ENCODE measurements at places on chromosomes 12 and 14. TPM values are rescaled to one million over a fixed set of nuclear protein-coding genes. Genes with fewer than 3 reads are reported as not detected.

- no peaks in the 10 kb centered on the region for H3K27me3 ChIP-seq
- H3K4me1 ChIP-seq = peaks cover 2% of the 10 kb centered on the region
- H3K4me3 ChIP-seq = no peak overlapping the region
- no peak overlapping the region for H3K27ac ChIP-seq
- no peaks in the 10 kb centered on the region for H3K36me3 ChIP-seq
Observed at GRCh38 chr14:39247256-39247655, 13.5 kb downstream of the MIA2 start.

DNA sequence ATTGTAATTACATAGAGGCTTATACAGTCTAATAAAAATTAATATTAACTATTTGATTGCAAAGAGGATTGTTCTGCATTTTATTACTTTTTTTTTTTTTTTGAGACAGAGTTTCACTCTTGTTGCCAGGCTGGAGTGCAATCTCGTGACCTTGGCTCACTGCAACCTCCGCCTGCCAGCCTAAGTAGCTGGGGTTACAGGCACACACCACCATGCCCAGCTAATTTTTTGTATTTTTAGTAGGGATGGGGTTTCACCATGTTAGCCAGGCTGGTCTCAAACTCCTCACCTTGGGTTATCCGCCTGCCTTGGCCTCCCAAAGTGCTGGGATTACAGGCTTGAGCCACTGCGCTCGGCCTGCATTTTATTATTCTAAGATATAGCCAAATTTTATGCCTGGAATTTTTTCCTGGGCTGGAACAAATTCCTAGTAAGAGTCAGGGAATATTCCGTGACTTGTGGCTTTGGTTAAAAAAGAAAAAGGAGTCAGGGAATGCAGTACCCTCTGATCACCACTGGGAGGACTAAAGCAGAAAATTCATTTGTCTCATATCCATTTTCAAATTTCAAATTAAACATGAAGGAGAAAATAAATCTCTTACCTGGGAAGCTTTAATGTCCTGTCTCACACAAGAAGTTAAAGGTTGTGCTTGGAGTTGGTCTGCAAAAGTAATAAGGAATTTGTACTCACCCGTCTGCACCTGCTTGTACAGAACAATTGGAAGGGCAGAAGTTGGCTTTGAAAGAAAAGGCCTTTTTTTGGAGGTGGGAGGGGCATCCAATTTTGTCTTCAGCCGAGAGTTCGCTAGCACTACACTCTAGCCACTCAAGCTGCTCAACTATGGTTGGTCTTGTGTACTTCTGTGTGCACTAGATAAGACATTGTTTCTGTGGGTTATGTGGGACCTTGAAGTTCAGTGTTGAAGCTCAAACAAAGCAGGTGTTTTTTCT lies 8.7 kb downstream of the MARK3 start:
- H3K27me3 ChIP-seq = no peaks in the 10 kb centered on the region
- no peak overlapping the region for H3K27ac ChIP-seq

GRCh38 chr12:104280717-104281458 lies 22.7 kb upstream of the EID3 start:
- no peaks in the 10 kb centered on the region for H3K36me3 ChIP-seq
- H3K4me1 ChIP-seq = peaks cover 25% of the 10 kb centered on the region
- peak; percentile 97 for DNase-seq
- peak overlapping the region; percentile 83 for H3K27ac ChIP-seq
- H3K27me3 ChIP-seq = no peaks in the 10 kb centered on the region

DNA sequence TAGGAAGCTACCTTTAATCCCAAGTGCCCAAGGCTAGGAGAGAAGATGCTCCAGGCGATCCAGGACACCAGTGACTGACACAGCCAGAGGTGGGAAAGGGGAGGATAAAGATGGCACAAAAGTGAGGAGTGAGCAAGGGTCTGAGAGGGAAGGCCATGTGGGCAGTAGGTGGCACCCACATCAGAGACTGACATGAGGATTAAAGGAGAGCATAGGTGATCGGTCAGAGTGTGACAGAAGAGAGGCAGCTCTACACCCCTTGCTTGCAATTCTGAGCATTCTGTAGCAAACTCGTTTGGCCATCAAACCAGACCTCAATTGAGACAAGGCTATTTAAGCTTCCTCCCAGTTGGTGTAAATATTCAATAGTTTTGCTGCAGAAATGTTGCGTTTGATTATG lies 724 bp upstream of the CD27 start:
- H3K27ac ChIP-seq = no peak overlapping the region
- H3K36me3 ChIP-seq = no peaks in the 10 kb centered on the region
- no peak overlapping the region for H3K4me3 ChIP-seq
- no peak for DNase-seq

GRCh38 chr14:104705340-104706047 lies 16.1 kb downstream of the INF2 start:
- H3K27me3 ChIP-seq = no peaks in the 10 kb centered on the region
- H3K4me3 ChIP-seq = no peak overlapping the region
- no peak overlapping the region for H3K27ac ChIP-seq
- H3K36me3 ChIP-seq = peaks cover 56% of the 10 kb centered on the region
- no peak for DNase-seq

- H3K27me3 ChIP-seq = no peaks in the 10 kb centered on the region
- no peak for DNase-seq
- no peak overlapping the region for H3K27ac ChIP-seq
- H3K36me3 ChIP-seq = no peaks in the 10 kb centered on the region
- no peak overlapping the region for H3K4me3 ChIP-seq
Observed at GRCh38 chr12:83320350-83320749, 633.6 kb downstream of the TMTC2 start.

- no peaks in the 10 kb centered on the region for H3K36me3 ChIP-seq
- no peak overlapping the region for H3K27ac ChIP-seq
- H3K27me3 ChIP-seq = no peaks in the 10 kb centered on the region
- no peaks in the 10 kb centered on the region for H3K4me1 ChIP-seq
- peak overlapping the region; percentile 45 for H3K4me3 ChIP-seq
Observed at GRCh38 chr12:131825146-131825892, 2.9 kb upstream of the MMP17 start.

- no peak overlapping the region for H3K27ac ChIP-seq
- H3K4me1 ChIP-seq = peaks cover 3% of the 10 kb centered on the region
- H3K4me3 ChIP-seq = no peak overlapping the region
- H3K36me3 ChIP-seq = no peaks in the 10 kb centered on the region
Observed at GRCh38 chr14:100640471-100641273, 53.5 kb upstream of the BEGAIN start.

- no peaks in the 10 kb centered on the region for H3K36me3 ChIP-seq
- no peaks in the 10 kb centered on the region for H3K4me1 ChIP-seq
- H3K4me3 ChIP-seq = no peak overlapping the region
- H3K27me3 ChIP-seq = no peaks in the 10 kb centered on the region
- H3K27ac ChIP-seq = no peak overlapping the region
Observed at GRCh38 chr14:91693346-91693745, 38.5 kb downstream of the CATSPERB start.

DNA sequence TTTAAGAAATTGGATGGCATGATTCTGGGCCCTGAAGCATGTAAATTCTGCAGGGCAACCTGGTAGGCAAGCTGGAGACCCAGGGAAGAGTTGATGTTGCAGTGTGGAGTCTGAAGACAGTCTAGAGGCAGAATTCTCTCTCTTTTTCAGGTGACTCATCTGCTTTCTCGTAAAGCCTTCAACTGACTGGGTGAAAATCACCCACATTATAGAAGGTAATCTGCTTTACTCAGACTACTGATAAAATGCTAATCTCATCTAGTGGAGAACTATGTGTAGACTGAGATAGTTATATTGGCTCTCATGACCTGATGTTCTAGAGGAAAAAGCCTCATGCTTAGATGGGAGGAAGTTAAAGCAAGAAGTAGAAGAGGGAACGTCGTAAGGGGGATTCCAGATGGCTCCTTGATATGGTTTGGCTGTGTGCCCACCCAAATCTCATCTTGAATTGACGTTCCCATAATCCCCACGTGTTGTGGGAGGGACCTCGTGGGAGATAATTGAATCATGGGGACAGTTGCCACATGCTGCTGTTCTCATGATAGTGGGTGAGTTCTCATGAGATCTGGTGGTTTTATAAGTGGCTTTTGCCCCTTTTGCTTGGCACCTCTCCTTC lies 723.8 kb downstream of the BCL11B start:
- H3K36me3 ChIP-seq = no peaks in the 10 kb centered on the region
- H3K4me1 ChIP-seq = no peaks in the 10 kb centered on the region
- H3K27ac ChIP-seq = no peak overlapping the region
- H3K27me3 ChIP-seq = no peaks in the 10 kb centered on the region

DNA sequence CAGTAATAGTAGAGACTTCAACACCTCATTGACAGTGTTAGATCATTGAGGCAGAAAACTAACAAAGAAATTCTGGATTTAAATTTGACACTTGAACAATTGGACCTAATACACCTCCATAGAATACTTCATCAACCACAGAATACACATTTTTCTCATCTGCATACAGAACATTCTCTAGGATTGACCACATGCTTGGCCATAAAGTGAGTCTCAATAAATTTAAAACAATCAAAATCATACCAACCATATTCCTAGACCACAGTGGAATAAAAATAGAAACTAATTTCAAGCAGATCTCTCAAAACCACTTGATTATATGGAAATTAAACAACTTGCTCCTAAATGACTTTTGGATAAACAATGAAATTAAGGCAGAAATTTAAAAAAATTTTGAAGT lies 82.3 kb downstream of the SLC38A4 start:
- H3K27ac ChIP-seq = no peak overlapping the region
- no peaks in the 10 kb centered on the region for H3K4me1 ChIP-seq
- H3K4me3 ChIP-seq = no peak overlapping the region
- H3K27me3 ChIP-seq = no peaks in the 10 kb centered on the region
- no peak for DNase-seq

GRCh38 chr12:122265886-122266229 lies 436 bp downstream of the VPS33A start:
- H3K4me1 ChIP-seq = peaks cover 2% of the 10 kb centered on the region
- no peak for DNase-seq
- peak overlapping the region; percentile 98 for H3K4me3 ChIP-seq
- H3K36me3 ChIP-seq = no peaks in the 10 kb centered on the region

DNA sequence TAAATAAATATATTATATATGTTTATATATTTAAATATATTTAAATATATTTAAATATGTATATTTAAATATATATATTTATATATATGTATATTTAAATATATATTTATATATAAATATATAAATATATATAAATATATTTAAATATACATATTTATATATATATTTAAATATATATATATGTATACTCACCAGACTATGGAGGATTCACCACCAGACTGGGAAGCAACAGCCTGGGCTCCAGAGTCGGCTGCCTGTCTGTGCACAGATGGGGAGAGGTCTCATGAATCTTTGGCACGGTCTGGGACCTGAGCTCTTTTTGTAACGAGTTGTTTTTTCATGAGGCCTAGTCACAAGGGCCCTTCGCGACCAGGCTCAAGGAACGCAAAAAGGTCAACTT lies 21.3 kb downstream of the NOC4L start:
- H3K27ac ChIP-seq = no peak overlapping the region
- peaks cover 9% of the 10 kb centered on the region for H3K4me1 ChIP-seq
- H3K4me3 ChIP-seq = no peak overlapping the region
- no peaks in the 10 kb centered on the region for H3K27me3 ChIP-seq
- DNase-seq = no peak

DNA sequence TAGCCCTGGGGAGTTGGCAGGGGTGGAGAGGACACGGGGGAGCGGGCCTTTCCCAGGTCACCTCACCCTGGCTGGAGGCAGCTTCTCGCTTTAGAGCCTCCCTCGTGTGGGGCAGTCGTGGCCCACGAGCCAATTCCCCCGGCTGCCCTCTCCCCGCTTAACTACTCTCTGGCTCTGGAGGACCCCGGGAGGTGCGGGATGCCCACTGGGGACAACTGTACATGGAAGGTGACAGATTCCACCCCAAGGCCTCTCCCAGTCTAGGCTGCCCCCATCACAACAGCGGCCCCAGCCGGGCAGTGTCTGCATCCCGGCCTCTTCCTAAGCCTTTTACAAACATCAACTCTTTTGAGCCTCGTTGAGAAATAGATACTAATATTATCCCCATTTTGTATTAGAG lies 78.1 kb downstream of the KIF26A start:
- no peaks in the 10 kb centered on the region for H3K36me3 ChIP-seq
- no peaks in the 10 kb centered on the region for H3K4me1 ChIP-seq
- no peak overlapping the region for H3K27ac ChIP-seq
- H3K27me3 ChIP-seq = no peaks in the 10 kb centered on the region
- no peak for DNase-seq

RERGL gene
- total RNA-seq = not detected

MSI1 gene
- total RNA-seq = under 0.01 TPM

LALBA gene
- total RNA-seq = not detected

SLC2A3 gene
- total RNA-seq = 95.0 TPM

KCNK10 gene
- not detected for total RNA-seq

CCDC177 gene
- not detected for total RNA-seq
